ENCODE measurements at places on chromosomes 5 and 9. TPM values are rescaled to one million over a fixed set of nuclear protein-coding genes. Genes with fewer than 3 reads are reported as not detected.

GRCh38 chr5:42858031-42858643, 46.4 kb upstream of the SELENOP start:
- H3K4me1 ChIP-seq: no peaks in the 10 kb centered on the region
- no peaks in the 10 kb centered on the region for H3K36me3 ChIP-seq
- no peak overlapping the region for H3K27ac ChIP-seq
- peaks cover 31% of the 10 kb centered on the region for H3K27me3 ChIP-seq
- no peak for DNase-seq
- no peak overlapping the region for H3K4me3 ChIP-seq

DNA sequence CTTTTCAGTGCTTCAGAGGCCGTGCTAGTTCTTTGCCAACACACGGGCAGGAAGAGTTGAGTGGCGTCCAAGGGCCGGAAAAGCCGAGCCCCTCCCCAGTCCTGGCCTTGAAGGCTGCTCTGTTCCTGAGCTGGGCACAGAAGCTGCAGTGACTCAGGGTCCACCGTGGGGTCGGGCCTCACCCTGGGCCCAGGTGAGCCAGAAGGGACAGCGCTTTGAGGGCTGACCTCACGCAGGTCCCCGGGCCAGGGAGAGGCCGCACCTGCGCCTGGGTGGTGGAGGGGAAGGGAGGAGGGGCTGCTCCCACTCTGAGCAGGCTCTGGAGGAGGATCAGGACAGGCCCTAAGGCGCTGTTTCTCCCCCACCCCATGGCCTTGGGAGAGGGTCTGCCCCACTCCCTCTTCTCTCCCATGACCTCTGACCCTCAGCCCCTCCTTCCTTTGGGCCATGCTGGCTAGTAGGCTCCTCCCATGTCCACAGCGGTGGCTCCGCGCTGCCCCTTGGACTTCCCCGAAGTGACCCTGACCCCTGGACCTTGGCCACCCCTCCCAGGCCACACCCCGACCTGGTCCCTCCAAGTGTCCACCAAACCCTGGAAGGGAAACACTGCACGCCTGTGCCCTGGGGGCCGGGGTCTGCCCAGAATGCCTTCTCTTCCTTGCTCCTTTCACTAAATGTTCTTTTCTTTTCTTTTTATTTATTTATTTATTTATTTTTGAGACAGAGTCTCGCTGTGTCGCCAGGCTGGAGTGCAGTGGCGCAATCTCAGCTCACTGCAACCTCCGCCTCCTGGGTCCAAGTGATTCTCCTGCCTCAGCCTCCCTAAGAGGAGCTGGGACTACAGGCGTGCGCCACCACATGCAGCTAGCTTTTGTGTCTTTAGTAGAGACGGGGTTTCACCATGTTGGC, 19.7 kb upstream of the SLC6A19 start:
- H3K27ac ChIP-seq: no peak overlapping the region
- no peak overlapping the region for H3K4me3 ChIP-seq
- no peaks in the 10 kb centered on the region for H3K4me1 ChIP-seq
- DNase-seq: peak; percentile 84

- H3K27ac ChIP-seq: no peak overlapping the region
- peaks cover 19% of the 10 kb centered on the region for H3K4me1 ChIP-seq
- H3K27me3 ChIP-seq: no peaks in the 10 kb centered on the region
- no peaks in the 10 kb centered on the region for H3K36me3 ChIP-seq
- no peak for DNase-seq
These were observed 19.7 kb downstream of the SVEP1 start for GRCh38 chr9:110559869-110560268.

DNA sequence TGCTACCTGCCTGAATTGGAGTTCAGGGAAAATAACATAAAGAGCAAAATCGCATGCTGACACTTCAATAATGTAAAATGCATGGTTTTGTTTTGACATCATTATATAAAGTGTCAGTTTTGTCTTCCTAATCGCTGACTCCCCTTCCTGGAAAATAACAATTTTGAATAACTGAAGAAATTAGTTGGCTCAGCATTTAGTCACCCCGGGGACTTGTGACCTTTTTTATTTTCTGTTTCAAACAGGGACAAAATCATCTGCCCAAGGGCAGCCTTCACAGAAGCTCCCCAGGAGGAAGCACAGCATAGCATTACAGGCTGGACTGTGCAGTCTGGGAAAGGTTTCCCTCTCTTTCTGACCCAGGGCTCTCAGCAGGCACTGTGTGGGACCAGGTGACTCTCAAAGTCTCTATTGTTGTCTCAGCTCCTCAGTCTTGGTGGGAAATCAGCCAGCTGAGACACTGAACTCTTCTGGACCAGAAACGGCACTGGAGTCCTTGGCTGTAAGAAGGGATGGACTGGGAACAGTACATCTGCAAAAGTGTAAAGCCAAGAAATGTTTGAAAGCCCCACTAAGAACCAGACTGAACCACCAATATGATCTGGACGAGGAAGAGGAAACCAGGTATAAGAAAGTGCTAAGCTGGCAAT, 671.3 kb upstream of the KLF4 start:
- no peak for DNase-seq
- H3K27me3 ChIP-seq: peaks cover 5% of the 10 kb centered on the region

DNA sequence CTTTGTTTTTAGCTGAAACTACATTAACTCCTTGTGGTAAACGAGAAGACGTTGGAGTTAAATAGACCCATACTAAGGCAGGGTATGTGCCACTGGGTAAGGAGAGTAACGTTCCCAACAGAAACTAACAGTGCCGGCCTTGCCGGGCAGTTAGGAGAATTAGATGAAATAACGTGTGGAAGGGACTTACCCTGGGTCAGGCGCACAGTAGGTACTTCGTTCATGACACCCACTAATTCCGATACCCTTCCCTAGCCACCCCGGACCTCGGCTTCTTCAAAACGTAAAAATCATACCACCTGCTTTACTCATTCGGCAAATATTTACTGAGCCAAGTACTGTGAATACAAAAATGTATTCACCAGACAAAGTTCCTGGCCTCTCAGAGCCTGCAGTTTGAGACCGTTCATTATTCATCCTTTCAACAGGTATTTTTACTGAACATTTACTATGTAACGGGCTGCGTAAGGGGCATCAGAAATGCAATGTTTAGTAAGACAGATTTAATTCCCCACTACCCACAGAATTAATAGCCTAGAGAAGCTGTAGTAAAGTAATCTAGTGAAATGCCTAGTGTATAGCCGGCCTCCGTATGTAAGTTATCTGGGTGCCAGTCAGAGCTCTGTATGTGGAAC, 3.2 kb upstream of the SMIM23 start:
- peaks cover 18% of the 10 kb centered on the region for H3K27me3 ChIP-seq
- H3K27ac ChIP-seq: no peak overlapping the region
- no peak for DNase-seq
- H3K4me1 ChIP-seq: peaks cover 3% of the 10 kb centered on the region
- H3K4me3 ChIP-seq: no peak overlapping the region

GRCh38 chr5:172486451-172486850, 32.1 kb upstream of the SH3PXD2B start:
- no peak for DNase-seq
- H3K27ac ChIP-seq: no peak overlapping the region
- H3K27me3 ChIP-seq: no peaks in the 10 kb centered on the region
- no peak overlapping the region for H3K4me3 ChIP-seq
- H3K4me1 ChIP-seq: peaks cover 5% of the 10 kb centered on the region
- H3K36me3 ChIP-seq: no peaks in the 10 kb centered on the region

DNA sequence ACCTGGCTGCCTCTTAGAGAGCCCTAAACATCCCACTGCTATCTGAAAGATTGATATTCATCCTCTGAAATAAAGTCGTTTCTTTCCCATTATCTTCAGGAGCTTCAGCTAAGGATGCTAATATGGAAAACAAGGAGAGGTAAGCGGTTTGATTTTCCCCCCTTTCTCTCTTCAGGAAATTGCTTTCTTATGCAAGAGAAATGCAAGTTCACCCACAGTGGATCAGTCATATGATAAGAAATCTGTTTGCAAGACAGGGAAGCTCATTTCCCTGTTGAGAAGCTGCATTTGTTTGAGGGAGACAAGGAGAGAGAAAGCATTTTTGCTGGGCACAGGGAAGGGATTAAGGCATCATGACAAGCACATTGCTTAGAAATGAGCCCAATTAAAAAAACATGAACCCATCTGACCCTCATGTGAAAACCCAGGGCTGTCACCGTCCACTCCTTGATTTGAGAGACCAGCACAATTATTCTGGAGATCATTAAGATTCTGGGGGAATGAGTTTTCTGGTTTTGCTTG, 53.7 kb upstream of the BOD1 start:
- H3K4me3 ChIP-seq: no peak overlapping the region
- peaks cover 12% of the 10 kb centered on the region for H3K4me1 ChIP-seq
- H3K36me3 ChIP-seq: no peaks in the 10 kb centered on the region
- H3K27ac ChIP-seq: peak overlapping the region; percentile 23

- DNase-seq: no peak
- peaks cover 2% of the 10 kb centered on the region for H3K36me3 ChIP-seq
- H3K4me1 ChIP-seq: peaks cover 23% of the 10 kb centered on the region
- H3K27me3 ChIP-seq: no peaks in the 10 kb centered on the region
- no peak overlapping the region for H3K4me3 ChIP-seq
These were observed 9.8 kb downstream of the DOCK2 start for GRCh38 chr5:169646856-169647255.

- H3K27ac ChIP-seq: peak overlapping the region; percentile 12
- H3K4me1 ChIP-seq: peaks cover 30% of the 10 kb centered on the region
- H3K4me3 ChIP-seq: no peak overlapping the region
- H3K27me3 ChIP-seq: no peaks in the 10 kb centered on the region
These were observed 84.2 kb downstream of the FNBP1 start for GRCh38 chr9:129958796-129959195.

- DNase-seq: no peak
- peaks cover 9% of the 10 kb centered on the region for H3K27me3 ChIP-seq
- H3K4me1 ChIP-seq: no peaks in the 10 kb centered on the region
- no peak overlapping the region for H3K27ac ChIP-seq
- no peaks in the 10 kb centered on the region for H3K36me3 ChIP-seq
These were observed 145.1 kb upstream of the ADAMTS16 start for GRCh38 chr5:4995014-4995413.

The FKBP15 gene
- 33.6 TPM for total RNA-seq

The IER5L gene
- 56.5 TPM for total RNA-seq

The CA9 gene
- 3.6 TPM for total RNA-seq

Measured in chondrocyte (in vitro differentiated cells).